ENCODE measurements at places on chromosomes 16 and 17. TPM values are rescaled to one million over a fixed set of nuclear protein-coding genes. Genes with fewer than 3 reads are reported as not detected.

DNA sequence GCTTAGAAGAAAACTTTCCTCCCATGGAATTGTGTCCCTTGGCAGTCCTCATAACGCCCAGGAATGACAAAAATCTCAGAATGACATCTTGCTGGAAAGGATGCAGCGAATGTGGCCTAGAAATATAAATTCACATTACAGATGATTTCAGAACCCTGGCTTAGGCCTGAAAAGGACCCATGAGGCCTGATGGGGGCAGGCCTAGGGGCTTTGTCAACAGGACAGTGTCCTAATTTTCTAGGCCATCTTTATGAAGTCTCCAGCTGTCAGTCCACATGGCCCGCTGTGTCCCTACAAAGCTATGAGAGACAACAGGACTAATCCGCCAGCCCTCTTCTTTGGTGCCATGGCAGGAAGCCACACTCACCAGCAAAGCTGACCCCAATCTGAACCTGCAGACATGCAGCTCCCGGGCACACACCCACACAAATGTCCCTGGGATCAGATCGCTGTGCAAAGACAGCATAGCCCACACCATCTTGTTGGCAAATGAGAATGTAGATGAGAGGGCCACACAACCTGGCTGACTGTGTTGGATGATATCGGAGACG lies 40.4 kb upstream of the DNAH17 start:
- no peaks in the 10 kb centered on the region for H3K36me3 ChIP-seq
- DNase-seq = no peak
- no peak overlapping the region for H3K4me3 ChIP-seq
- H3K27ac ChIP-seq = no peak overlapping the region
- peaks cover 9% of the 10 kb centered on the region for H3K4me1 ChIP-seq

Gene TBC1D28
- total RNA-seq = not detected

Gene HSD17B2
- 0.18 TPM for total RNA-seq

- peak; percentile 8 for DNase-seq
- H3K36me3 ChIP-seq = peaks cover 7% of the 10 kb centered on the region
- H3K4me3 ChIP-seq = no peak overlapping the region
- H3K27ac ChIP-seq = peak overlapping the region; percentile 63
- no peaks in the 10 kb centered on the region for H3K27me3 ChIP-seq
Observed at GRCh38 chr16:3637371-3637923, 17.0 kb upstream of the DNASE1 start.

DNA sequence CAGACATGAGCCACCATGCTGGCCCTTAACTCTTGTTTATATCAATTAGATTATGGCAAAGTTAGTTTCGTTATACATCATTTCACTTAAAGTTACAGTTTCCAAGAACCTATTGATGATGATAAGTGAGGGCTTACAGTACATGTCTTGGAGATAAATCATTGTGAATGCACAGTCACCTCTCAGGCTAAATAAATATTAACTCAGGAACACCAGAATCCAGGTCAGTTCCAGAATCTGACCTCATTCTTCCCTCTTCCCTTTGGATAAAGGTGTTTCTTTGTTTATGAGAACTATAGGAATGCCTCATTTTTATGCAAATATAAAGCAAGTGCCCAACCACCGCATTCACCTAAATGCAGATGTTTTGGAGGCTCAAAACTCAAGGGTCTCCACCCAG lies 48.4 kb upstream of the CRYM start:
- no peaks in the 10 kb centered on the region for H3K27me3 ChIP-seq
- no peaks in the 10 kb centered on the region for H3K4me1 ChIP-seq
- DNase-seq = no peak
- no peak overlapping the region for H3K27ac ChIP-seq
- H3K36me3 ChIP-seq = no peaks in the 10 kb centered on the region
- H3K4me3 ChIP-seq = no peak overlapping the region

Measured in IMR-90 (cell line).